HFFc6 (cell line): ENCODE measurements at places on chromosomes 1 and 21. TPM values are rescaled to one million over a fixed set of nuclear protein-coding genes. Genes with fewer than 3 reads are reported as not detected.

The SAMSN1 gene
- not detected in 3 replicates for total RNA-seq

The CHI3L1 gene
- total RNA-seq = not detected in 3 replicates

The AMIGO1 gene
- total RNA-seq = 3.6 to 7.2 TPM (median 6.3 TPM) in 3 replicates

The NUCKS1 gene
- total RNA-seq = 174 to 259 TPM (median 210 TPM) in 3 replicates

The OR2L2 gene
- total RNA-seq = not detected in 3 replicates

GRCh38 chr21:32351428-32351827 is 41.4 kb downstream of the URB1 start:
- no peak for DNase-seq

GRCh38 chr1:150730130-150730721 is 9.5 kb upstream of the HORMAD1 start:
- DNase-seq = no peak

GRCh38 chr1:194367121-194367520 is 1180.7 kb upstream of the B3GALT2 start:
- no peak for DNase-seq

DNA sequence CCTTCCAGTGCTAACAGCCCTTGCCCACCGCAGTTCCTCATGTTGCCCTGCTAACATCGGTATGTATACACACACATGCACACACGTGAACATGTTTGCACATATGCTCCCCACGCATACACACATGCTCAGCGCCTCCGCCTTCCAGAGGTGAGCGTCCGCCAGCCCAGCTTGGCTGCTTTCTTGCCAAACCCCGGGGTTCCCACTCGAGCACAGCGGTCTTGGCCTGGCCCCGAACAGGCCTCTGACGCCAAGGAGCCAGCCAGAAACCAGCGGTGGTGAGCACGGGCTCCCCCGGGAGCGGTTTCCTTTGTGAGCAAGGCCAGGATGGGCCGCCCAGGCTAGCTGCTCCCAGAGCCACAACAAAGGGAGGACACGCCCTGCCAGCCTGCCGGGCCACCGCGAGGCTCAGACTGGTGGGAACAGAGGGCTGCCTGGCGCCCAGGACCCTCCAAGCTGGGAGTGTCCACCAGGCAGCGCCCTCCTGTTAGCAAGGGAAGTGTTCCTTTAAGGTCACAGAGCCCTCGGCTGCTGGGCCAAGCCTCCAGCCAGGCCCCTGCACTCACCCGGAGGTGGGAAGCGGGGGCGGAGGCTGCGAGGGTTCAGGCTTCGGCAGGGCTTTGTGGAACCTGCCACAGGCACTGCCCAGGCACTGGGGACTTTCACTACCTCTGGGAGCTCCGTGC is 65.4 kb downstream of the ALPL start:
- no peak for DNase-seq

DNA sequence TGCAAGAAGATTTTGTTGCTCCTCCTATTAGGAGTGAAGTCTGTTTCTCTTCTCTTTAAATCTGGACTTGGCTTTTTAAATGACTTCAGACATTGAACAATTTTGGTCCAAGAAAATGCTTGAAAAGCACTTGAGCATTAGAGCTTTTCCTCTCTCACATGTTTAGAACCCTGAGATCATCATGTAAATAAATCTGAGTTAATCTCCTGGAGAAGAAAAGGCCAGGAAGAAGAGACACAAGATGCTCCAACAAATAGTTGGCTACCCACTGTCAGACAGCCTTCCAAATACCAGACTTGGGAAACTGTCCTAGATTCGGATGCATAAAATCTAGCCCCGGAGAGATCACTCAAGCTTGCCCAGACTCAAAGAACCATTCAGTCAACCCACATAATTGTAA is 1353.1 kb upstream of the ADGRL4 start:
- no peak for DNase-seq

- no peak for DNase-seq
These were observed 1.8 kb upstream of the SERBP1 start for GRCh38 chr1:67431869-67432578.

DNA sequence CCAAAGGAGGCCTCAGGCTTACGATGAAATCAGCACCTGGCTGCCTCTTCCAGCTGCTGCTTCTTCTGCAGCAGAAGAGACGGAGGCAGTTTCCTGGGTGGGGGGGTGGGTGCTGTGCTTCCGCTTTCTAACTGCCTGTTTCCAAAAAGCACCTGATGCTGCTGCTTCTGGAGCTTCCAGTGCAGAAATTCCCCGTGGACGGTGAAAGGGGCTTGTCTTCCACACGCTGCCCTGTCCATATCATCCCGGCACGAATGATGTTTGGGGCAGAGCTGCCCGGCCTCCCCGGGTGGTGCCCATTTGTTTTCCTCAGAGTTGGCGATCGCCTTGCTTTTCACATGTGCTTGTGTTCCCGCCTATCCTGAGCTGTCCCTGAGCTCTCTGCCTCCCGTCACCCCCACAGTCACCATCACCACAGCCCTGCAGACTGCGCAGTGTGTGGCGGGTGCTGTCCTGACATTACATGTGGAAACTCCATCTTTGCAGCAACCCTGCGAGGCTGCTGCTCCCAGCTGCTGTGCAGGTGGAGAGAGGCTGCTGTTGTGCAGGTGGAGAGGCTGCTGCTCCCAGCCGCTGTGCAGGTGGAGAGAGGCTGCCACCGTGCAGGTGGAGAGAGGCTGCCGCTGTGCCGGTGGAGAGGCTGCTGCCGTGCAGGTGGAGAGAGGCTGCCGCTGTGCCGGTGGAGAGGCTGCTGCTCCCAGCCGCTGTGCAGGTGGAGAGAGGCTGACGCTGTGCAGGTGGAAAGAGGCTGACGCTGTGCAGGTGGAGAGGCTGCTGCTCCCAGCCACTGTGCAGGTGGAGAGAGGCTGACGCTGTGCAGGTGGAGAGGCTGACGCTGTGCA is 1.8 kb downstream of the TTLL10 start:
- no peak for DNase-seq

GRCh38 chr21:32476661-32477423 is 64.3 kb downstream of the EVA1C start:
- no peak for DNase-seq

DNA sequence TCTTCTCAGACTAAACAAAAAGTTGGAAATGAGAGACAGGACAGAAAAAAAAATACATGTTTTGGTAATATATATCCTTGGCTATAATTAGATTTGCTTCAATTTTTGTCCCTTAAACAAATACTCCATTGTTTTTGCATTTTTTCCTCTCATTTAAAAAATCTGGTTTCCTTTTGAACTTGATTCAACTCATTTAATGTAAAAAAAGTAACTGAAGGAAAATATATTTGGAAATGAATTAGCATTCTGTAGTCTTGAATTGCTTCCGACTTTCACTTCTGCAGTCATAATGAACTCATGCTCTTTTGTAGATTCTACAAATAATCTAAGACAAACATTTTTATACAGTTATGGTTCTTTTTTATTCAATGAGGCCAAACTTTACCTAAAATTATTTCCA is 309.1 kb downstream of the HMCN1 start:
- DNase-seq = no peak

GRCh38 chr1:241366196-241366595 is 9.2 kb upstream of the RGS7 start:
- no peak for DNase-seq

DNA sequence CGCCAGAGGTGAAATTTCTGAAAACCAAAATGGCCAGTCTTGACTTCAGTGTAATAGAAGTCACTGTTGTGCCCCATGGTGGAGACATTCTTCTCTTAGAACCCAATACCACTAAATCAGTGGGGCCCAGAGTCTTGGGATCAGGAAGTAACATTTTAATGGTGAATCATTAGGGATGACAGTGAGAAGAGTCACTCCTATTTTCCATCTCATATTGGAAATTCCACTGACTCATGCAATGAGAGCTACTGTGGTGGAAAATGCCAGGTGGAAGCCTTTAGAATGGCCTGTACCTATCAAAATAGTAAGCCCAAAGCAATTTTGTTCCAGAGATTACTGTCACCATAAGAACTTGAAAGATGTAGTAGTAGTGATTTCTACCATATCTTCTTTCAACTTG is 20.6 kb upstream of the PPM1J start:
- peak; percentile 86 for DNase-seq

DNA sequence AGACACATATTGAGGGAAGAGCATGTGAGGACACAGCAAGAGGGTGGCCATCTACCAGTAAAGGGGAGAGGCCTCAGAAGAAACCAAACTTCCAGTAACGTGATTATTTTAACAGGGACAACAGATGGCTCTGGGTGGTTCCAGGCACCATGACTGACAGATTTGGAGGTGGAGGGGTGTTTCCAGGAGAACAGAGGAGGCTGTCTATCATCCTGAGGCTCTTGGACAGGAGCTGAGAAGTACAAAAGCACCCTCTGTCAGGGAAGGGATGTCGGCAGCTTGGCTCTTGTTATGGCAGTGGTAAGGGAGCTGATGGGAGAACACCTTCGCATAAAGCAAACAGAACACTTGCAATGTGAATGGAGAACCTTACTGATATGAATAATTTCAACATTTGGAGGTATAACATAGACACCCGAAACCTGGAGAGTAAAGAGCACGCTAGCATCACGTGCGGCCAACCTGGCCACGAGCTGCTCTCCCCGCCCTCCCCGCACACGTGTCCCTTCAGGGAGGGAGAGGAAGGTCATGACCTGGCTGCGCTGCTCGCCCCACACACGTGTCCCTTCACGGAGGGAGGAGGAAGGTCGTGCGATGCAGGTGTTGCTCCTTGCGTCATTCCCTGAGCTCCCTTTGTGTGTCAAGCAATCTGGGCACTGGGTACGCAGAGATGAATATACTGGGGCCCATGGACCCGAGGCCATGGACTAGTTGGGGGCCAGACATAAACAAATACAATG is 37.5 kb upstream of the NLRP3 start:
- DNase-seq = no peak
